DND-41 (cell line): ENCODE measurements at places on chromosomes 7 and 10.

GRCh38 chr10:89440226-89441009, 26.1 kb downstream of the IFIT5 start:
- no peak for DNase-seq

DNA sequence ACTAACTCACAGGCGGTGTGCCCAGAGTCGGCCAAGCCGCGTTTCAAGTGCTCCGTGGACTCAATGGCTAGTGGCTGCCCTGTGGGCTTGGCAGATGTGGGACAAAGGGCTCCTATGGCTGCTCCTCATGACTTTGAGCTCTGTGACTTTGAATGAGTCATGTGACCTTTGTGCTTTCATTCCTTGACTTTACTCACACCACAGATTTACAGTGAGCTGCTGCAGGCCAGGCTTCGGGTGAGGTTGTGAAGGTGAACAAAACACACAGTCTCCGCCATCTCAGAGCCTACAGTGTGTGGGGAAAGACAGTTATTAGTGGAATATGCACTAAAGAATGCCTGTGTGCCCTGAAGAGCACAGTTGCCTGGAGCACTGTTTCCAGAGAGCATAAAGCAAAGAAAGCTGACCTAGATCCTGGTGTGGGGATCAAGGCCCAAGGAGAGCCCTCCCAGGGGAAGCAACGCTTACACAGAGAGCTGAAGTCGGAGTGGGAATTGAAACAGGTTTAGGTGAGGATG, 29.7 kb upstream of the PLEKHA1 start:
- no peak for DNase-seq

DNA sequence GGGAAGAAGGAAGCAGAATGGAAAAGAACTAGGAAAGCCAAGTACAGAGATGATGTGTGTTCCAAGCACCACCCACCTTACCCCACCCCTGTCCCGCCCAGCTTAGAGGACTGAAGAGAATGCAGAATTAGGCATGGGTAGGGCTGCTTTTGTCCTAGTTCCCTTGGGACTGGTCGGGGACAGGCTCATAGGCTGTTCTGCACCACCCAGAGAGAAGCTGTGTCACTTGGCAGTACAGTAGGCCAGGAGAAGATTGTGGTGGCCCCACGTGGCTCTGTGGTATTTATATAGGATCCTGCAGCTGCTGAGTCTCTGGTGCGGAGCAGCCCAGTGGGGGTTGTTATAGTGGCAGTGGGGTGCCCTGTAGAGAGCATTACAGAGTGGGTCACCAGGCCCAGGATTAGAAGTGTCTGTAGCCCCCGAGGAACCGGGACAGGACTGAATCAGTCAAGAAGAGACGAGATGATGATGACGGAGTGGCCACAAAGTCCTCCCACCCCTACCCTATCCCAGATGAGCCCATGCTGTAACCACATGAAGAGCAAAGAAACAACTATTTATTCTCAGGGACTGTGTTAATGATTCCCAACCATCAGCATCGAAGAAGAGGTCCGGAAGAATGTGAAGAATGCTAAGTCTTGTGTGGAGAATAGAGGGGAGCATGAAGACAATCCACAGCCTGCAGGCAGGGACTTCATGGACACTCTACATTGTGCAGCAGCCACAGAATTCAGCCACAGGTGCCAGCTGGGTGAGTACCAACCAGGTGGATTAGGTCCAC, 88.9 kb downstream of the C1GALT1 start:
- peak; percentile 26 for DNase-seq

DNA sequence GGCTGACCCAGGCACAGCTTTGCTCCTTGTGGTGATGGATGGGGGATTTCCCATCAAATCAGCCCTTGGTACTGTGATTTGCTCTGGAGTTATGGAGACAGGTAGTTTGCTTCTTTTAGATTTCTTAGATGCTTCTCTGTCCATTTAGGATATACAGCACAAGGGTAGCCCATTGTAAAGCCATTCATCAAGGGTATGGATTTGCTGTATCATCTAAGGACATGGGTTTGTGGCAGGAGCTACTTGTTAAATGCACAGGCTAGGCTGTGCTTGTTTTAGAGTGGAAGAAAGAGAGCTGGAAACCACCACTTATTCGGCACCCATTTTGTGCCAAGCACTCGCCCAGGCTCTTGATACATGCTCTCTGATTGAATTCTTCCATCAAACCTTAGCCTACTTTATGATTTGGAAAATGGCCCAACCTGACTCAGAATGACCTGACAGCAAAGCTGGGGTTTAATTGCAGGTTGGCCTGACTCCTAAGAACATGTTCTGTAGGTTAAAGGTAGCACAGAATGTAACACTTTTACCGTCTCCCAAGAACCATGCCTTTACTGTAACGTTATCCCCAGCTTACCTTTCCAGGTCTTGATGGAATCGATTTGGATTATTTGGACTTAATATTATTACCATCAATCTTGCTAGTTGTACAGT, 168.0 kb downstream of the SNX10 start:
- no peak for DNase-seq

GRCh38 chr7:64999165-65000004, 7.1 kb downstream of the ERV3-1 start:
- no peak for DNase-seq

GRCh38 chr10:124869941-124870340, 68.3 kb downstream of the ABRAXAS2 start:
- no peak for DNase-seq
